Activated naive CD4-positive, alpha-beta T cell treated with anti-CD3 and anti-CD28 coated beads, Interleukin-2, amount 50 U/mL, for 16 hours (primary cell): ENCODE measurements at places on chromosomes 5 and 9.

- peak; percentile 90 for DNase-seq
Observed at GRCh38 chr5:86617756-86618576, at the start of gene COX7C. COX7C (plus strand) TSS chr5:86617941; CDS start chr5:86618056, 115 bp downstream.

DNA sequence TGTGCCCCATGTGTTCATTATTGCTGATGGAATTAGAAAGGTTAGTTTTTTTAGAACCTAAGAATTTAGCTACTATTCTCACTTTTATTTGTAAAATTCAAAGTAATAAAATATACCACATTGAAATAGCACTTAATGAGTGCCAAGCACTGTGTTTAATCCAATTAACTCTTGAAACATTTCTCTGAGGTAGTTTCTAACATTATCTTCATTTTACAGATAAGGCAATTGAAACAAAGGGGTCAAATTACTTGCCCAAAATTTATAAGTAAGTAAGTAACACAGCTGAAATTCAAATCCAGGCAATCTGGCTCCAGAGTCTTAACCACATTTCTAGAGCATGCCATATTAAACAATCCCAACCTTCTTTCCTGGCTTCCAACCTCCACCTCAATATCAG is 84.2 kb downstream of the MLLT3 start:
- DNase-seq: no peak

DNA sequence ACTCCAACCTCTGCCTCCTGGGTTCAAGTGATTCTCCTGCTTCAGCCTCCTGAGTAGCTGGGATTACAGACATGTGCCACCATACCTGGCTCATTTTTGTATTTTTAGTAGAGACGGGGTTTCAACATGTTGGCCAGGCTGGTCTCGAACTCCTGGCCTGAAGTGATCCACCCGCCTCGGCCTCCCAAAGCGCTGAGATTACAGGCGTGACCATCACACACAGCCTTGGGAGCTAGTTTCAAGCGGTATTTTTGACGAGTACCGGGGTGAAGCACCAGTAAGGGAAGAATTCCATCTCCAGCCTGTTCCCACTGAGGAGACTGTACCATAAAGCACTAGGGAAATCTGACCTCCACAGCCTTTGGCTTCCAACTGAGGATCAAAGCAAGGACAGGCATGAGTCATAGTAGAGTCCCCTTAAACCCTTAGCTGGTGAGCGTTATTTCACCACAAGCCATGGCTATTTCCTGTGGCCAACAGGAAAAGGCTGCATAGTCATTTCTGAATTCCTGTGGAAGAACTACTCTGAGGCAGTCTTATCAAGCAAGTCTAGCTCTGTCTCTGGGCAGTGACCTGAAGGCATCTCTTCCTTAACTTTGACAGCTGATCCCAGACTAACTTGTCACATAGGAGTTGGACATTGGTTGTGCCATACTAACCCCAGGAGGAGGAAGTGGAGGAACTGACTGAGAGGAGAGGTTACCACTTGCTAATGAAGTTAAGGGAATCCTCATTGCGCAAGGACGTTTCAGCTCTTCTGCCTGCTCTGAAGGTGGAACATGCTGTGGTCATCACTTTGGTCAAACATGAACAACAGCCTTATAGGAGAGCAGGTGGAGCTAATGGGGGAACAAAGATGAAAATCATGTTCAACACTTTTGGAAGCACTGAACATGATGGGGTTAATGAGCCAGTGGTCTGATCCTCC is 85.8 kb upstream of the DMRT1 start:
- DNase-seq: no peak

DNA sequence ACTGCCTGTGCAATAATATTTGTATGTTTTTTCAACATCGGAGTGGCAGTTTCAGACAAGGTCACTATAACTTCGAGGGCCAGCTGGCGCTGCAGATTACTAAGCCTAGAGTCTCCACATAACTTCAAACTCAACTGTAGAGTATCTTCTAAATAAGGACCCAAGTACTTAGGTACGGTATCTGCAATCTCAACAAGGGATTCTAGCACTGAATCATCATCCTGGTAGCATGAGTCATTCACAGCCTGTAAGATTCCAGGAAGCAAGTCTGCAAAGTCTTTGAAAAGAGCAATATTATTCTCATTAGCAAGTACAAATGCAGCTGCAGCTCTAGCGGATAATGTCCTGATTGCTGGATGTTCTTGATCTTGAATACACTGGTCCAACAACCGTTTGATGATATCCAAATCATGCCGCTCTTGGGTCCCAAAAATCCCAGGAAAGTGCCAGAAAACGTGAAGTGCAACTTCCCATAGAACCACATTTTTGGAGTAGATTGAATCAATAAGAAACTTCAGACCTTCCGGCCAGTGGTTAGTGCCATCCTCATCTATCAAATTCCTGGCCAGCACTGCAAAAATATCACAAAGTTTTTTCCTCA is 654 bp downstream of the RANBP6 start:
- DNase-seq: no peak

DNA sequence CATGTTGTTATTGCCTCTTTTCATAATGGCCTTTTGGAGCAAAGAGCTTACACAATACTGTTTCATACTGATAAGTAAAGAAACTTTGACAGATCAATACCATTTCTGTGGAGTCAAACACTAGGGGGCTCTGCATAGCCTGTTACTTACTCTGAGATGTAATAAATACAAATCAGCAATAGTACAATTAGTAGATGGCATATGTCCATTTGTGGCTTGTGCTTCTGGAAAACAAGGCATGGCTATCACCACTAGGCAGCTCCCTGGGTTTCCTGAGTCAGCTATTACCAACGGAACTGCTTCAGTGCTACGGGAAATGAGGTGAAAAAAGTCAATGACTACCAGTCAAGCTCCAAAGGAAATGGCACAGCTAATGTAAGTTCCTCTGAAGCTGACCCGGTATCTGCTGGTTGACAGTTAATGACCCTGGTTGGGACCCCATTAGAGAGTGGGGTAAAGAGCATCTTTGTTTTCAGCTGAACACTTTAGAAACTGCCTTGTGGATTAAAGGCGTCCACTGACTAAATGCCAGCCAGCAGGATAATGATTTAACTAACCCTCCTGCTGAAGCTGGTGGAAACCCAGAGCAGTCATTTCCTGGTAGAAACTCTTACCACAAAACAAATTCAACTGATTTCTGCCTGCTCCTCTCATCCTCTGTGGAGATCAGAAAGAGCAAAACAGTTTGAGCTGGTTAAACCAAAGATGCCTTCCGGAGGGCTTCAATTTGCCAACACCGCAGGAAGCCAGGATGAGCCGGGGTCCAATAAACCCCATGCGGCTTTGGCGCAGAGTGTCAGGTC is 69.0 kb upstream of the FAM169A start:
- no peak for DNase-seq

DNA sequence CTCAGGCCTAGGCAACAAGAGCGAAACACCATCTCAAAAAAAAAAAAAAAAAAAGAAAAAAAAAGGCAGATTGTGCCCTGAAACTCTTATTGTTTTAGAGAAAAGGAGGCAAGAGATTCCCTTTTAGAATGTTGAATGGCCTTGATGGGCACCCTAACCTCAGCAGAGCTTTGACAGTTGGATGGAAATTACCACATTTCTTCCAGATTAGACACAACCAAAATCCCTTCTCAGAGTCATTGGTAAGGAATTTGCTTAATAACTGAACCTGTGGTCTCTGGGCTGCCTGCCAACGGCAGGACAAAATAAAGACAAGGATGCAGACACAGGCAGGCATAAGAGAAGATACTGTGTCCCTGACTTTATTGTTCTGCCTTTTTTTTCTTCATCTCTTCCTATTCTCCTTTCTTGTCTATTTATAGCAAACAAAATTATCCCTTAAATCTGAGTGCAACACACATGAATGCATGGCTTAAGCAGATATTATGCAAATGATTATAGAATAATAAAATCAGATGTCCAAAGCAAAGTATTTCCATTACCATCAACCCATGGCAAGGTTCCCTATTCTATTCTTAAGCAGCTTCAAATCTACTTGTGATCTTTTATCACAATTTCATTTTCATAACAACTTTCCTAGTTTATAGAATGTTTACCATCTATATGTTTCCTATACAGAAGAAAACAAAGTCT is 37.3 kb upstream of the TRIO start:
- no peak for DNase-seq

DNA sequence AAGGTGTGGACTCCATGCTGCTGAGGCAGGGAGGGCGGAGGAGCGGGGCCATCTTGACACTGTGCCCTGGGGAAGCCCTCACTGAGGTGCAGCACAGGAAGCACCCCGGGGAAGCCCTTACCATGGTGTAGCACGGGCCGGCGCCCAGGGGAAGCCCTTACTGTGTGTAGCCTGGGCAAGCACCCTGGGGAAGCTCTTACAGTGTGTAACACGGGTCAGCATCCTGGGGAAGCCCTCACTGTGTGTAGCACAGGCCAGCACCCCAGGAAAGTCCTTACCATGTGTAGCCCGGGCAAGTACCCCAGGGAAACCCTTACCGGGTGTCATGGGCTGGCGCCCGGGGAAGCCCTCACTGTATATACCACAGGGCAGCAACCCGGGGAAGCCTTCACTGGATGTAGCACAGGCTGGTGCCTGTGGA is 62.6 kb upstream of the ZNF354B start:
- DNase-seq: no peak

DNA sequence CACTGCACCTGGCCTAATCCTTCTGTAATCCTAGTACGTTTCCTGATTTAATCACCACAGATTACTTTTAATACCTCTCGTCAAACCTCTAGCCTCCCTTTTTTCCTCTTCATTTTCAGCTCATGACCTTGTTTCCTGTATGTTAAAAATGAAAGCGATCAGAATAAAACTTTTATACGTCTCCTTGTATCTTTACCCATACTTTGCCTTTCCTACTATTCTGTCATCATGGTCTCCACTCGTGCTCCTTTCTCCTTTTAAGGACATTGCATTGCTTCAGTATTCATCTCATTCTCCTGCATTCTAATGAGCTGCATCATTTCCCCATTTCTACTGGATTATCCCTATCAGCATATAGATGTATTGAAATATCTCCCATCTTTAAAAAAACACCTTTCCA is 8.5 kb downstream of the CDC42SE2 start:
- no peak for DNase-seq

DNA sequence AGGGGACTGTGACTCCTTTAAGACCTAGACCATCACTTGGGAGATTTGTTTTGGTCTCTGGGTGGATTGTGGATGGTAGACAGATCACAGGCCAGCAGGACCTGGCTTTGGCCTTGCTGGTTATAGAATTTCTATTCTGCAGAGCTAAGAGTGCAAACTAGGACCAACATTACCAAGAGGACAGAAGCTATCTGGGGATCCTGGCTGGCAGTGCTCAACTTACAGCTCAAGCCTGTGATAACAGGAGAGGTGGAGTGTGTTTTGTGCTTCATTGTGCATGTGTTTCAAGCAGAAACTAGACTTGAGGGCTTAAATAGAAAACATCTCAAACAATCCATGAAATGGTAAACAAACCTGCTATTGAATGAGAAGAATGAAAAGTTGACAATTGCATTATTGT is 106.7 kb downstream of the ZNF462 start:
- no peak for DNase-seq

GRCh38 chr5:669842-670395 is 23.2 kb downstream of the TPPP start:
- peak; percentile 8 for DNase-seq

DNA sequence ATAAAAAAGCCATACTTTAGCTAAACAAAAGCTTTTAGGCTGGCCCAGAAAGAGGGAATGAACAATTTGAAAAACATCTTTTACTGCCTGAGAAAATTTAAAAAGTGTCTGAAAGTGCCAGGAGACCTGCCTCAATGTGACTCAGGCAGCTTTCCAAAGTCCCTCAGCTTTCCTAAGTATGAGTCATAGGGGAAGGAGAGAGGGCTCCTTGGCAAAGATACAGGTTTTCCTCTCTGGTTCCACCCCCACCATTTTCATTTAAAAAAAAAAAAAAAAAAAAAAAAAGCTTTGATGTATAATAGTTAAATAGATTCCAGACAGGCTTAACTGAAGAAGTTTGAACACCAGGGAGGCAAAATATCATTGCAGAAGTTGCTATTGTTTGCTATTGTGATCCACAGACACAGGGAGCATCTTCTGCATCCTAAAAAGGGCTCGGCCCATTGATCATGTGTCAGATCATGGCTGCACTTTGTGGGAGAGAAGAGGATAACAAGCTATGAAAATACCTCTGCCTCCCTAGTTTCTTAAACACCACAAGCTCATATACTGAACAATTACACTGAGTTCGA is 71.5 kb downstream of the MRPS27 start:
- no peak for DNase-seq

- DNase-seq: no peak
Observed at GRCh38 chr5:124630767-124631704, 115.4 kb downstream of the ZNF608 start.

DNA sequence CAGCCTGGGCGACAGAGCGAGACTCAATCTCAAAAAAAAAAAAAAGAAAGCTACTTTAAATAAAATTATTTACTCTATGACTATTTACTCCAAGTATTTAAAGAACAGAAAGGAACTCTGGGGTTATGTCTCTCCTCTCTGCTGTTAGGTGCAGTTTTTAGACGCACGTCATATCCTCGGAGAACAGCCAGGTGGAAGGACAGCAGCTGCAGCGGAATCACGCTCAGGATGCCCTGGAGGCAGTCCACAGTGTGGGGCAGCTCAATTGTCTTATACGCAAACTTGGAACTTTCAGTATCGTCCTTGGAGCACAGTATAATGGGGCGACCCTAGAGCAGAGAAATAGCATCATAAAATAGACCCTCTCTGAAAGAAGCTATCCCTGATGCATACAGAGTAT is 10.4 kb upstream of the MAPK9 start:
- DNase-seq: no peak

GRCh38 chr9:89790542-89791109 is 185.8 kb downstream of the GADD45G start:
- DNase-seq: no peak

DNA sequence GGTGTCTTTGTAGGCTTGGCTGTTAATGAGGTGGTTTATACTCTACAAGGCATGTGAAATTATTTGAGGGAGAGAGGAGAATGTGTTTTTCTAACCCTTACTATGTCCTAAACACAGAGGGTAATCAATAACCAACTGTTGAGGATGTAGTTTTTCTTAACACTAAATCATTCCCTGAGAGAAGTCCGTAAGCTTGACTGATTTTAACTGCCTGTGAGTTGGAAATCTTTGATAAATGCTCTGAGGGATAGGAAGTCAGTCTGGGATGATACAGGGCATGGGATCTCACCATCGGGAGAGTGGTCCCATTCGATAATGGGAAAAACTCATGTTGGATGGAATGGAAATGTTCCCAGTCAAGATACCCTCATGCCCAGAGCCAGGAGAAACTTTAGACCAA is 249.6 kb downstream of the PDZD2 start:
- DNase-seq: no peak
